ENCODE measurements at places on chromosomes 4 and X.

DNA sequence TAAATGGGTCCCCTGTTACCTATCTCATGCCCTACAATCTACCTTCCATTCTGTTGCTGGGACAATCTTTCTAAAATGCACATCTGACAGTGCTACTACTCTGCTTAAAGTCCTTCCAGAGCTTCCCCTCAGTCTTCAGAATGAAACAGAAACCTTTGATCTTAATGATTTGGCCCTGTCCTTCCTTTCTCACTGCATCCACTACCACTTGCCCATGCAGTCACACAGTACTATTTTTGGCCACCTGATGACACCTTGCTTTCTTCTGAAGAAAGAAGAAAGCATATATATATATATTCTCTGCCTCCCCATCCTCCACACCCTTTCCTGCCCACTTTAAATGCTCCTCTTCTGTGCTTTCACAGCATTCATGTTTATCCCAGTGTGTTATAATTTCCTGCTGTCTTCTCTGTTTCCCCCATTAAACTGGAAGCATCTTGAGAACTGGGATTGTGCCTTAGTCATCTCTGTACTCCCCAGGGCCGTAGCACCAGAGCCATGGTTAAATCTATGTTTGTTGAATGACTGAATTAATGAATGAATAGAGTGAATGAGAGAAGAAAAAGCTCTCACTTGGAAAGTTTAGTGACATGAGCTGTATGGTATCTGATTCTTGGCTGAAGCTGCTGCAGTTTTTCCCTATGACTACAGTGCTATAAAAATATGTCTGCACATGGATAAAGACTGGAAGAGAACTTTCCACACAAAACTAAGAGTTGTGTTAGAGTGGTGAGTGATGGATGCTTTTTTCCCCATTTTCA is 56.2 kb downstream of the RTL9 start:
- DNase-seq, result no peak

- no peak for DNase-seq
These were observed 50.4 kb downstream of the MGARP start for GRCh38 chr4:139229534-139230039.

DNA sequence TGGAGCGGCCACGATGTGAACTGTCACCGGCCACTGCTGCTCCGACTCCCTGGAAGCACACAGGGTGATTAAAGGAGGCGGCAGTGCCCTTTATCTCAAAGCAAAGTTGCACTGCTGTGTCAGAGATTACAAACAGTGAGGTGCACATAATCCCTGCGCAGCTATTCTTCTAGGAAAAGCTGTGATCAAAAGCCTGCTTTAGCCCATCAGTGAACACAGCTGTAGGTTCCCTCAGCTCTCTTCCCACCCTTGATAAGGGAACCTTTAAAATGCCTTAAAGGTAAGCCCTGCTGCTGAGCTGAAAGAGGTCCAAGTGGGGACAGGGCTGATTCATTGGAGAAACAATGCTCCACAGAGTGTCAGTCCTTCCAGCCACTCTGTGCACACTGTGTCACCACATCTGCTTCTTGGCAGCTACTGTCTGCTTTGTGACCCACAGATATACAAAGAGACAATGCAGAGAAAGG is 127.6 kb downstream of the EIF4E start:
- no peak for DNase-seq

GRCh38 chr4:123443401-123444289 is 47.0 kb downstream of the SPRY1 start:
- DNase-seq, result peak; percentile 12

- no peak for DNase-seq
These were observed 3.3 kb upstream of the SUPT20HL1 start for GRCh38 chrX:24357106-24357505.

DNA sequence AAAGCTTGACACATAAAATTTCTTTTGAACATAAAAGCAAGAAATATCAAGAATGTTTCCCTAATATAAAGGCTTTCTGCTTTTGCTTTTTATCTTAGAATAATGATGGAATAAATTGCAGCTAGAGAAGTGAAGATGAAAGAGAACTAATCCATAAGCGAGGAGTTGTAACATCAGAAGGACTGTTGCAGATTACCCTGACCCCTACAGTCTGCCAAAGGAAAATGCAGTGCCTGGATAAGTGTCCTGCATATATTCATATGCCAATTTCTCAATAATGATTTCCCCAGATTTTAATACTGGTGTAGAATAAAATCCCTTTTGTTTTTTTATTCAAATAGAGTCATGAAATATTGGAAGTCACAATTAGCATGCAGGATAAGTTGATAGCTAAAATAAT is 115.9 kb downstream of the MAGEC2 start:
- DNase-seq, result no peak

DNA sequence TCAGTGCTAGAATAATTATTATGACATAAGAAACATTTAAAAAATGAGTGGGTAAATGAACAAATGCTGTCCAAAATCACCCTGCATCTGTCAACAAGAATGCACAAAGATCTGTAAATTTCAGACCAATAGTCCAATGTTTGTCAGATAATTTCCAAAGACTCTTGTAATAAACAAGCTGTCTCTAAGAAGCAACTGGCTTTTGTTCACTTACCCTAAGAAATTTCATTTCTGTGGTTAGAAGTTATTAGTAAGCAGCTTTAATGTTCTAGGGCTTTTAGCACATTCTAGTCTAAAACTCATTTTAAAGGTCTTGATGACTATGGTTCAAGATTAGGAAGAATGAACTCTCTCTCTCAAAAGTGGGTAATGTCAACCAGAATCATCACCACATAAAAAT is 560.3 kb upstream of the SMIM31 start:
- DNase-seq, result no peak

DNA sequence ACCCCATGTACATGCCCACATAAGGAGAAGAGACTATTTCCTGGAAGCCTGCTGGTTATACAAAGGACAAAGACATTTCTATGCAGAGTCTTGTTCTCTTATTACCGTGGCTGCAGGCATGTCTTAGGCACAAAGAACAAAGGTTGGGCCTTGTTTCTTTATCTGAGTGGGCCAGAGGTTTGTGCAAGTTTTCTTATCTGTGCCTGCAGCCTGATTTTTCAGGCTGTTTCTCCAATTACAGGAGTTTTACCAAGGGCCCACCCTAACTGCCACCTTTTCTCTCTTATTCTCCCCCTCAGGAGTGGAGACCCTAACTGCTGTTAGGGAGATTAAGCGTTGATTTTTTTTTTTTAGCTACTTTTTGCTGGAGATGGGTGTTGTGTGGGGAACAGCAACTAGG is 3.5 kb downstream of the TENT5D start:
- DNase-seq, result no peak
